ENCODE measurements at places on chromosomes 7 and 10. TPM values are rescaled to one million over a fixed set of nuclear protein-coding genes. Genes with fewer than 3 reads are reported as not detected.

GRCh38 chr7:96114190-96114589 is 207.7 kb downstream of the SLC25A13 start:
- H3K27ac ChIP-seq: no peak overlapping the region
- H3K27me3 ChIP-seq: peaks cover 18% of the 10 kb centered on the region
- no peak overlapping the region for H3K4me3 ChIP-seq

GRCh38 chr7:70674571-70675010 is 457.4 kb upstream of the GALNT17 start:
- no peak for DNase-seq
- H3K36me3 ChIP-seq: no peaks in the 10 kb centered on the region
- H3K27me3 ChIP-seq: peaks cover 3% of the 10 kb centered on the region
- H3K27ac ChIP-seq: no peak overlapping the region

TMEM229A gene
- total RNA-seq: not detected

- peak; percentile 31 for DNase-seq
- H3K27me3 ChIP-seq: peaks cover 6% of the 10 kb centered on the region
- no peaks in the 10 kb centered on the region for H3K36me3 ChIP-seq
- H3K4me1 ChIP-seq: peaks cover 3% of the 10 kb centered on the region
These were observed 243.0 kb downstream of the WDR37 start for GRCh38 chr10:1299041-1299726.

GRCh38 chr7:33511778-33512177 is 382.4 kb downstream of the BBS9 start:
- H3K27ac ChIP-seq: no peak overlapping the region
- H3K4me1 ChIP-seq: no peaks in the 10 kb centered on the region
- no peaks in the 10 kb centered on the region for H3K27me3 ChIP-seq
- no peak overlapping the region for H3K4me3 ChIP-seq

TAC1 gene
- total RNA-seq: not detected

Measured in activated CD8-positive, alpha-beta T cell treated with anti-CD3 and anti-CD28 coated beads for 36 hours (primary cell).